ENCODE measurements at places on chromosomes 6 and 20. TPM values are rescaled to one million over a fixed set of nuclear protein-coding genes. Genes with fewer than 3 reads are reported as not detected.

Gene CST4
- polyA plus RNA-seq: not detected

Gene NOTCH4
- 0.22 TPM for polyA plus RNA-seq

Gene NNAT
- polyA plus RNA-seq: not detected

Gene ZBP1
- 6.2 TPM for polyA plus RNA-seq

Gene CTCFL
- polyA plus RNA-seq: not detected

Gene GJA10
- not detected for polyA plus RNA-seq

Gene OLIG3
- polyA plus RNA-seq: not detected

Gene PPP1R14C
- not detected for polyA plus RNA-seq

Gene HMGCLL1
- polyA plus RNA-seq: not detected

Gene GSTA3
- not detected for polyA plus RNA-seq

Gene PTK6
- polyA plus RNA-seq: 0.15 TPM

Gene MACROD2
- not detected for polyA plus RNA-seq

Gene PDE7B
- polyA plus RNA-seq: 0.12 TPM

All from naive thymus-derived CD8-positive, alpha-beta T cell (primary cell).